ENCODE measurements at places on chromosomes 2 and 18.

DNA sequence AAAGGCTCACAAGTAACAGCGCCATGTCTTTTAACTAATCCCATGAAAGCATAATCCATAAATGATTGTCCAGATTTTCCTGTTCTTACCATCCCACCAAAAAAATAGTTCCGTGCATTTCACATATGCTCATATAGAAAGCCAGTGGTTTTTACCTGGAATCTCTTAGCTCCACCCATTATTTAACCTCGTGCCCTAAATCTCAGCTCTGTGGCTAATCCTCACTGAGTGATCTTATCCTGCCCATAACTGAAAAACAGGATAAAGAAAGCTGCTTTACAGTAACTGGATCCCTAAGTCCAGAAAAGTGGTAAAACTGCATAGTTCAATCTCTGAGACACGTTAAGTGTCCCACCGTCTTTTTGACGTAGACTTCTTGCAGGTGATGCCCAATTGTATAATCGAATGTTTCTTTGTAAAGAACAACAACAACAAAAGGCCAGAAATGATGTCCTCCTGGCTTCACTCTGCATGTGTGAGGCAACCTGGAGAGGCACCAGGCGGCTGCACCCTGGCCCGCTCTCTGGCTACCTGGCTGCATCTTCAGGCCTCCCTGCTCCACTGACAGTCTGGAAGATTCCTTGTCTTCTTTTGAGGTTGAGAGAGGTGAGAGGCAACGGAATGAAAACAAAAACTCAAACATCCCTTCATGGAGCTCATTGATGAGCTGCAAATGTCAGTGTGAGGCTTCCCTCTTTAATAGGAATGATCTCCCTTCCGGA lies 38.6 kb downstream of the FEZ2 start:
- DNase-seq = no peak

- no peak for DNase-seq
These were observed 249.0 kb downstream of the TTC32 start for GRCh38 chr2:19652811-19653210.

DNA sequence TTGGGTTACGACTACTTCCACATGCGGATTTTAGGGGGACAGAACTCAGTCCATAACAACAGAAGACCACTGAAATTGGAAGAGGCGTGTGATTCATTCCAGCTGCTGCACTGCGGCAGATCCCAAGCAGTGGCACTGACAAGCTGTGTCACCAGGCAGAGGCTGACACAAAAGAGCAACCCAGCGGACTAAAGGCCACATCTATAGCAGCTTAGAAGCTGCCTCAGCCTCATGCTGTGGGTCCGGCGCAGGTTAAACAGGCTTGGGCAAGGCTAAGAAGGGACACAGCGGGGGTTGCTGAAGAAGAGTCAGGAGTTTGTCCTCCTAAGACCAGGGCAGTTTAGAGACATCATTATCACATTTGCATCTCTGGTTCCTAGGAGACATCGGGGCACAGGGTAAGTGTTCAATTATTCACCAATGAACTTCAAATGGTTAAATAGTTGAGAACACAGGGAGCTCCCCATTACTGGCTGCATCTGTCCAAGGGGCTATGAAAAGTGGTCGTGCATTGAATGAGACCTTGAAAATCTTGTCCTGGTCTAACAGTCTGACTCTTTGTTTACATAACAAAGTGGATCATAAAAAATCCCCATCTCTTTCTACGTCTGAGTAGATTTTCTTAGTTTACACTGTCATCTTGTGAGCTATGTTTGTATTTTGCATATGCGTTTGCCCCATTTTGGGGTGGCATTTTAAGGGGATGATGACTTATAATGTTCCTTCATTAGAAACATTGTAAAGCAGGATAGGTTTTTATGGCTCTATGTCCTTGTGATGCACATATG lies 162.3 kb upstream of the TRIB2 start:
- DNase-seq = no peak

- no peak for DNase-seq
These were observed 321.8 kb upstream of the CWC22 start for GRCh38 chr2:180328795-180329422.

DNA sequence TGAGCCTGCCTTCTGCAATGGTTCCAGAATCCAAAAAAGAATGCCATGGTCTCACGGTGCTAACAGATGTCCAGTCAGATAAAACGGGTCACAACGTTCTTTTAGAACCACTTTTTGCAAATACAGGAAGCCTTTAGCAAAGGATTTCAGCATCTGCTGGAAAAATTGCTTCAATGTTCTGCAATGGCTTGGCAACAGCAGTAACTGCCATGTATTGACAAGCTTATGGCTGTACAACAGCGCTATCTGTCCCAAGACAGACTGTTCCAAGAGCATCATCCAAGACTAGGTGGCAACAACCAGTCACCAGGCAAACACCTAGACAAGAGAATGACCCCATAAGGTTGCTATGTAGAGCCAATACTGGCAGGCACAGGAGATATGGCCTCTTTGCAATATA lies 37.6 kb upstream of the RIOK3 start:
- DNase-seq = no peak

DNA sequence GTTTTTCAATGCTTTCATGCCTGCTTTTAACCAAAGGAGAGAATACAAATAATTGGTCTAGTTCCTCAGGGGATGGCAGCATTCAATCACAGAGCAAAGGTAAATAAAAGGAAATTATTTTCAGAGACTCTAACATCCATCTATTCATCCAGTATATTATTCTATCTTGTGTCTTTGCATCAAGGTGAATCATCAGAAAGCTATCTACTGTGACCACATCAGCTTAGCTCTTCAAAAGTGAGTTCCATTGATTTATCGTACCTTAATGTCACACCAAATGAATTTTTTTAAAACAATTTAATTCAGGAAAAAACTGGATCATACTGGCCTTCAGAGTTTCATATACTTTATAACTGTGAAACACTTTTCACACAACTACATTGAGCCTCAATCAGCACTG lies 66.1 kb downstream of the CHN1 start:
- peak; percentile 68 for DNase-seq

DNA sequence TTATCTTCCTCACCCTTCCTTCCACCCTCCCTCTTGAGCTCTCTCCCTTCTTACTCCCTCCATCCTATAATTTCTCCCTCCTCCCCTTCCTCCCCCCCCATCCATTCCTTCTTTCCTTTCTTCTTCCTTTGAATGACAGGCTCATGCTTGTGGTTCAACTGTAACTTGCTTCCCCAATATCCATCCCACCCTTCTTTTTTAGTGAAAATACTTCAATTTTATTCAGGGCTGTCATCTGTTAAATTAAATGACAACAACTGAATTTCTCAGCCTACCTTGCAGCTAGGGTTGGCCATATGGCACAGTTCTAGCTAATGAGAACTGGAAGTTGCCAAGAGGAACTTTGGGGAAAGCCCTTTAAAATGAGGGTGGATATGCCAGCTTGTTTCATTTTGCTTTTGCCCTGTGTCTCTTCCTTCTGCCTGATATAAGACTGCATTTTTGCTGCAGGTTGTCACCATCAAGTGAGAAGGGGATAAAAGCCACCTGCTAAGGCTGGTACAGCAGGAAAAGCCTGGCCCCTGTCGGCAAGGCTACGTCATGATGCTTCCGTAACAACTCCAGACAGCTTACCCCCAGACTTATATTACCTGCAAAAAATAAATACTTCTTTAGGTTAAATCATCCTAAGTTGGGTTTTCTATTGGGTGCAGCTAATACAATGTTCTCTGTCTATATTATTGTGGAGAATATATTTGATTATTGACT lies 121.8 kb downstream of the NXPH2 start:
- no peak for DNase-seq

GRCh38 chr2:133012847-133013734 lies 343.1 kb upstream of the LYPD1 start:
- DNase-seq = no peak

GRCh38 chr2:224143526-224143925 lies 104.4 kb upstream of the SERPINE2 start:
- DNase-seq = no peak

- DNase-seq = peak; percentile 17
These were observed 74.8 kb downstream of the CDK15 start for GRCh38 chr2:201880993-201881611.

DNA sequence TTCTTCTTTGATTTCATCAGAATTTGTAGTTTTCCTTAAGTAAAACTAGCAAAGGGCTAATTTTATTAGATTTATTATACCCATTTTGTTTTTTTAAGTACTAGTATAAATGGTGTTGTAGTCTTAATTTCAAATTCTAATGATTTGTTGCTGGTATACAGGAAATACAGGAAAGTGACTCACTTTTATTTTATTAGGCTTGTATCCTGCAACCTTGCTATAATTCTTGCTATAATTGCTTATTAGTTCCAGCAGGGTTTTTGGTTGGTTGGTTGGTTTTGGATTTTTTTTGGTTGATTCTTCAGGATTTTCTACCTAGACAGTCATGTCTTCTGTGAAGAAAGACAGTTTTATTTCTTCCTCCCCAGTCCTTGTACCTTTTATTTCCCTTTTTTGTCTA lies 110.6 kb upstream of the IL1R2 start:
- no peak for DNase-seq

- DNase-seq = no peak
These were observed 68.9 kb downstream of the RTN4 start for GRCh38 chr2:54981385-54981784.

All from HCEC 1CT (cell line).